NCI-H446 (cell line): ENCODE measurements at places on chromosomes 13 and 19.

DNA sequence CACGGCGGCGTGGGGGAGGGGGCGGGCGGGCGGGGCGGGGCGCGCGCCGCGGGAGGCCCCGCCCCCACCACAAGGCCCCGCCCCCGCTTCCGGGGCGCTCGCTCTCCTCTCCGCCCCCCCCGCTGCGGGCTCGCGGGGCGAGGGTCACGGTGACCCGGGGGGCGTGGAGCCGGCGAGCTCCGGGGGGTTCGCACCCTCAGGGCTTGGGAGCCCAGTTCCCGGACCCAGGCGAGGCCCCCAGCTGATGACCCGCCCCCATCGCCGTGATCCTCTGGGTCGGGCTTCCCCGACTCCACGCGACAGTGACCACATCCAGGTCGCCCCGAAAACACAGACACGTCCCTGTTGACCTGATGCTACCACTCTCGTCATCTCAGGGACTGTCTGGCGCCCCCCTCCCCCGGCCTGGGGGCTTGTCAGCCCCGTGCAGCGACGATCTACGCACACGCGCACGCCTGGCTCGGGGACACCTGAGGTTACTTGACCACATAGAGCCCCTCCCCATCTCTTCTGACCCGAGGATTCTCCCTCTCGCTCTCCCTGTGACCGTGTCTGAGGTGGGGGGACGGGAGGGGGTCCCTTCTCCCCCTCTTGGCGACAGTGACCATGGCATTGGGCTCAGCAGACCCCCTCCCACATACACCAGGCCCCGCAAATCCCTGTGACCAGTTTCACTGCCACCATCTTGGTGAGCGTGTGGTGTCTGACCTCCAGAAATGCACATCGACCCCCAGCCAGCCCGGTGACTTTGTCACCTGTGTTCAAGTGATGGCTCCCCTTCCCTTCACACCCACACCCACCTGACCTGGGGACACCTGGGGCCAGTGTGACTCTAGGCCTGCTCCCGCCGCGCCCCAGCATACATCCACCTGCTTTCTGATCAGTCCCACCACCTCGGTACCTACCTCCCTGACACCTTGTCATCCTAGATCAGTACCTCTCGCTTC lies 670 bp downstream of the MAP2K7 start:
- no peak for DNase-seq

DNA sequence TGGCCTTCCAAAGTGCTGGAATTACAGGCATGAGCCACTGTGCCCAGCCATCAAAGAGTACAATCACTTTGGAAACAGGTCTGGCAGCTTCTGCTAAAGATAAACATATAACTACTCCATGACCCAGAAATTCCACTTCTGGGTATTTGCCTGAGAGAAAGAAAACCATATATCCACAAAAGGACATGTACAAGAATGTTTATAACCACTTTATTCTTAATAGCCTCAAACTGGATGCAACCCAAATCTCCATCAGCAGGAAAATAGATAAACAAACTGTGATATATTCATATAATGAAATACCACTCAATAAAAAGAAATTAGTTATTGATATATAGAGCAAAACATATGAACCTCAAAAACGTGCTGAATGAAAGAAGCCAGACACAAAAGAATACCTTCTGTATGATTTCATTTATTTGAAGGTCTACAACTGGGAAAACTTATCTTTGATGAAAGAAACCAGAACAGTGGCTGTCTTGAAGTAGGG lies 40.5 kb downstream of the TEX26 start:
- DNase-seq = no peak

- peak; percentile 15 for DNase-seq
Observed at GRCh38 chr13:106083620-106084350, 451.7 kb downstream of the EFNB2 start.

DNA sequence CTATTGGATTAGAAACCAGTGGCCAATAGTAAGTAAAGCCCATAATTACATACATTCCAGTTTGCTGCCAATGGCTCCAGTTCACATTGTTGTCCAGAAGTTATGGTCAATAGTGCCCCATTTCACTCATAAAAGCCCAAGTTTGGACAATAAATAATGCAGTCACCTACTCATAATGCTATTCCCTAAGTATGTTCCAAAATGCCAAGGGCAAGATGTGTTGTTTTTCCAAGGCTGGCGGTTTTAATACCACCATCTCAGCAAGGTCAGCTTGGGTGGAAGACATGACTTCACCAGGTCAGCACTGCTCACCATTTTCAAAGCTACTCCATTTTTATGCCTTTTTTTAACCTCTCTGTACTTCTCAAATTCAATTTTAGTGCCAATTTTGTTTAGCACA lies 32.7 kb downstream of the KCTD12 start:
- DNase-seq = no peak

DNA sequence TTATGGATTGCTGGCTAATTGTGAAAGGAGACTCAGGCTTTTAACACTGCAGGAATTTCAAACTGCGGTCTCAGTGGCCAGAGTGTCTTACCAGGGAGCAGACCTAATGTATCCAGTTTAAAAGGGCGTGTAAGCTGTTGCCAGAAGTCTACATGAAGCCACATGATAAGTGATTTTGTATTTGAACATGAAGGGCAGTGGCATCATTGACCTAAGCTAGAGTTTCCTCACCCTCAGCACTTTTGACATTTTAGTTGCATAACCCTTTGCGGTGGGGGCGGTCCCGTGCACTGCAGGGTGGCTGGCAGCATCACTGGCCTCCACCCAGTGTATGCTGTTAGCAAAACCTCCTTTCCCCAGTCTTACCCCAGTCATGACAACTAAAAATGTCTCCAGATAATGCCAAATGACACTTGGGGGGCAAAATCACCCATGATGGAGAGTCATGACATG lies 23.7 kb upstream of the GPR18 start:
- no peak for DNase-seq

DNA sequence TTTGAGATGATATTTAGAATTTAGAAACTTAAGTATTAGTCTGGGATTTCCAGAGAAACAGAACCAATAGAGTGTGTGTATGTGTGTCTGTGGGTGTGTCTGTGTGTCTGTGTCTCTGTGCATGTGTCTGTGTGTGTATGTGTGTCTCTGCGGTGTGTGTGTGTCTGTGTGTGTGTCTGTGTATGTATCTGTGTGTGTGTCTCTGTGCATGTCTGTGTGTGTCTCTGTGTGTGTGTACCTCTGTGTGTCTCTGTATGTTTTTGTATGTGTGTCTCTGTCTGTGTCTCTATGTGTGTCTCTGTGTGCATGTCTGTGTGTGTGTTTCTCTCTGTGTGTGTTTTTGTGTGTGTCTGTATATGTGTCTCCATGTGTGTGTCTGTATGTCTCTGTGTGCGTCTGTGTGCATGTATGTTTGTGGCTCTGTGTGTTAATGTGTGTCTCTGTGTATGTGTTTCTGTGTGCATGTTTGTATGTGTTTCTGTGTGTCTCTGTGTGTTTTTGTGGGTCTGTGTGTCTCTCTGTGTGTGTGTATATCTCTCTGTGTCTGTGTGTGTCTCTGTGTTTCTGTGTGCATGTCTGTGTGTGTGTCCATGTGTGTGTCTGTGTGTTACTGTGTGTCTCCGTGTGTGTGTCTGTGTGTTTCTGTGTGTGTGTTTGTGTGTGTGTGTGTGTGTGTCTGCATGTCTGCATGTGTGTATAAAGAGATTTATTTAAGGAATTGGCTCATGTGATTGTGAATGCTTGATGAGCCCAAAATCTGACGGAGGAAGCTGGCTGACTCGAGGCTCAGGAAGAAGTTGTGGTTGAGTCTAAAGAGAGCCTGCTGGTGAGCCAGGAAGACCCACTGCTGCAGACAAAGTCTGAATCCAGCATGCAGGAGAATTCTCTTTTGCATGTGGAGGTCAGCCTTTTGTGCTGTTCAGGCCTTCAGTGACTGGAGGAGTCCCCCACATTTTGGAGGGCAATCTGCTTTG lies 22.2 kb downstream of the GPR42 start:
- DNase-seq = no peak

- no peak for DNase-seq
Observed at GRCh38 chr13:24748061-24748400, 15.9 kb upstream of the RNF17 start.

GRCh38 chr13:73820688-73821087 lies 313.5 kb downstream of the KLF12 start:
- no peak for DNase-seq

- DNase-seq = no peak
Observed at GRCh38 chr19:22605275-22606211, 28.6 kb upstream of the ZNF492 start.

DNA sequence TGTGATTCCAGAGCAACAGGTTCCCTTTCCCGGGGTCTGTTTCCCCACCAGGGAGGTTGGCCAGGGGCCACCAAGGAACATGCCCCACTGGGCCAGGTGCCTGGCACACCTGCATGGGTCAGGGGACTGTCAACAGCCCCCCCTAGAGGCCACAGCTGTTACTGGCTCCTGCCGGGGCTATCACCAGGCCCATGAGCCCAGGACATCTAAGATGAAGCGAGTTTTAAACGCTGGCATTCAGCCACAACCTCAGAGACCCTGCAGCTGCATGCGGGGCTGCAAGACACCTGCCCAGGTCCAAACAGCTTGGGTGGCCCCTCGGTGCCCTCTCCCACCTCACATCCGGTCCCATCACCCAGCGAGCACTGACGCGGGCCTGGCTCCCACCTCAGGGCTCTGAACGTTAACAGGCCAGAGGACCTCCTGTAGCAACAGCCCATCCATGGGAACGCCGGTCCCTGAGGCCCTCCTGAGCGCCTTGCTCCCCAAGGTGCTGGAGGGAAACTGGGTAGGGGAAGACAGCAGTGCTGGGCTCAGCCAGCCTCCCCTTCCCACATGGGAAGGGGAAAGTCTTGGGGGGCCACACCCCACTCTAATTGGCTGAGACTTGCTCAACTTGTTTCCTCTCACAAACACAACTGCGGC lies 12.0 kb downstream of the KHSRP start:
- no peak for DNase-seq

GRCh38 chr19:49104229-49104864 lies 9.8 kb upstream of the LIN7B start:
- no peak for DNase-seq

DNA sequence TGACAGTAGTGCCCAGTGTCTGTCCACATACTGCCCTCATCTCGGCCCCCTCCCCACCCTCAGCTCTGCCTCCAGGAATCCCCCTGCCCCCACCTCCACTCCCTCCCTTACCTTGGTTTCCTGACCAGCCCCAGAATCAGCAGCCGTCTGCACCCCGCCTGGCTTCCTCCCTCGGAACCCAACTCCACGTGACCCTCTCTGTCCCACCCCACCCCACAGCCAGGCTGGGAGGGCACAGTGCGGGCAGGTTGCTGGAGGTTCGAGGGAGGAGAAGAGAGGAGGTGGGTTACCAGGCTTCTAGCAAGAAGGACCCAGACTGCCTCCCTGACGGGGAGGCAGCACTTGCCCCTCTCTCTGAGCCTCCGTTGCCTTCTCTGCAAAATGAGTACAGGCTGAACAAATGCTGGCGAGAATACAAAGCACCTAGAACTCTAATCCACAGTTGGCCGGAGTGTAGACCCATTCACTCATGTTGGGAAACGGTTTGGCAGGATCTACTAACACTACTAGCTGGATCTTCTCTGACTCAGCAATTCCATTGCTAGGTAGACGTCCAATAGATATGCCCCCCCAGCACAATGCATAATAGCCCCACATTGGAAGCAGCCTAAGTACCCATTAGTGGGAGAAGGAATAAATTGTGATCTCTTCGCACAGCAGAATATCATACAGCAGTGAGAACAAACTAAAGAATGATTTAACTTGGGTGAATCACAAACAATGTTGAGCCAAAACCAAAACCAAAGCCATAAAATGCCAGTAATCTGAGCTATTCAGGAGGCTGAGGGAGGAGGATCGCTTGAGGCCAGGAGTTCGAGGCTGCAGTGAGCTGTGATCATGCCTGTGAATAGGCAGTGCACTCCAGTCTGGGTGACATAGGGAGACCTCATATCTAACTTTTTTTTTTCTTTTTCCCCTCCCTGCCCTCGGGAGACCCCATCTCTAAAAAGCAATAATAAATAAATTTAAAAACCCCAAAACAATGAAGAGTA lies at the start of gene RASAL3:
RASAL3 (minus strand) TSS at position 151 of the 992 bp plus-strand sequence. CDS start 186 bp downstream, outside the sequence.
- no peak for DNase-seq

GRCh38 chr19:16951529-16951928 lies 62.7 kb downstream of the F2RL3 start:
- no peak for DNase-seq

- no peak for DNase-seq
Observed at GRCh38 chr13:49563516-49563915, 21.8 kb downstream of the RCBTB1 start.

DNA sequence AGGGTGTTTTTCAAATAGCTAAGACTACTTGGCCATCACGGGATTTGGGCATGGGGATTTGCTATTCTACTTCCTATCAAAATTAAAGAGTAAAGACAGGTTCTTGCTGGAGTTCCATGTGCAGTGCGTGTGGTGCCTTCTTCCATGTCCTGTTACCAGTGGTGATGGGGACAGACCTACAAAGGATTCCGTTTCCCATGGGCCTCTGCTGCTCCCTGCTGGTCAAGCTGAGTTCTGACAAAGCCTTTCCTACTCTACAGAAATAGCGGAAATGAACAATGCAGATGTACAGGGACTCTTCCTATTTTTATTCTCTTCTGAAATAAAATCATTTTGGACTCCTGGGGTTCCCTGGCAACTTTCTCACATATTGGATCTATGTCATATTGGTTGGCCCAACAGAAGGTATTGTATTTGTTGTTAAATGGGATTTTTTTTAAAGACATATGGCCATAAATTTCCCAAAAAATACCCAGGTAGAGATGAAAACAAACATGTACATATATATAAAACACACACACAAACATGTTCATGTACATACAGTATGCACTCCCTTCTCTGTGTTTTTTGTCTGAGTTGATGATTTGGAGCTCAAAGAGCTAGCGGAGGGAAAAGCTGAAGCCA lies 90.5 kb upstream of the SLC15A1 start:
- DNase-seq = peak; percentile 17

DNA sequence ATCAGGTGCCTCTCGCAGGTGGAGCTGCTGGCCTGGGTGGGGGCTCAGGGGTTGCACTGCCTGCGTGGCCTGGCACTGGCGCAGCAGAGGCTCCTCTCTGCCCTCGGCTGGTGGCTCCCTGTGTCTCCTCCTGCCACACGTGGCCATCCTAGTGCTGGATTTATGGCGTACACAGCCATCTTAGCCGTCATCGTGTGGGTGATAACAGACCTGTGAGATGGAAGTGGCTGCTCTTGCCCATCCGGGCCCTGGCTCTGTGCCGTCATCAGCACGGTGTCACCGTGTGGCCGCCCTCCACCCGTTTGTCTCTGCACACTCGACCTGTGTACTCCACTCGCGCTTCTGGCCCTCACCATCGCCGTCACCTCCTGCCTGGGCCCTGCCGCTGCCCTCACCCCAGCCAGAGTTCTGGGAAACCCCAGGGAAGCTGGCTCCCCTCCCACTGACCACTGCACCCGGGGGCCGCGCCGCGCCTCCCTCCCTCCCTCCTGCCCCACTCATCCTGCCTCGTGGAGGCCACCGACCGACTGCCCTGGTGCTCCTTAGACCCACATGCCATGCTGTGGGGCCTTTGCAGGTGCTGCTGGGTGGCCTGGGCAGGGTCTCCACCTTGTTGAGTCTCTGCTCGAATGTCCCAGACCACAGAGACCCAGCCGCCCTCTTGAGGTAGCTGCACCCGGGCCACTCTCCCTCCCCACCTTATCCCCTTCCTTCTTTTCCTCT lies 29.5 kb downstream of the TMEM255B start:
- no peak for DNase-seq

GRCh38 chr19:4606921-4607678 lies 32.2 kb upstream of the TNFAIP8L1 start:
- DNase-seq = peak; percentile 55
